ENCODE measurements at places on chromosomes 3 and 15.

GRCh38 chr3:110349295-110349694, 722.3 kb upstream of the NECTIN3 start:
- no peak for DNase-seq

- peak; percentile 35 for DNase-seq
Measured at GRCh38 chr3:192850451-192850981, 67.1 kb downstream of the MB21D2 start.

DNA sequence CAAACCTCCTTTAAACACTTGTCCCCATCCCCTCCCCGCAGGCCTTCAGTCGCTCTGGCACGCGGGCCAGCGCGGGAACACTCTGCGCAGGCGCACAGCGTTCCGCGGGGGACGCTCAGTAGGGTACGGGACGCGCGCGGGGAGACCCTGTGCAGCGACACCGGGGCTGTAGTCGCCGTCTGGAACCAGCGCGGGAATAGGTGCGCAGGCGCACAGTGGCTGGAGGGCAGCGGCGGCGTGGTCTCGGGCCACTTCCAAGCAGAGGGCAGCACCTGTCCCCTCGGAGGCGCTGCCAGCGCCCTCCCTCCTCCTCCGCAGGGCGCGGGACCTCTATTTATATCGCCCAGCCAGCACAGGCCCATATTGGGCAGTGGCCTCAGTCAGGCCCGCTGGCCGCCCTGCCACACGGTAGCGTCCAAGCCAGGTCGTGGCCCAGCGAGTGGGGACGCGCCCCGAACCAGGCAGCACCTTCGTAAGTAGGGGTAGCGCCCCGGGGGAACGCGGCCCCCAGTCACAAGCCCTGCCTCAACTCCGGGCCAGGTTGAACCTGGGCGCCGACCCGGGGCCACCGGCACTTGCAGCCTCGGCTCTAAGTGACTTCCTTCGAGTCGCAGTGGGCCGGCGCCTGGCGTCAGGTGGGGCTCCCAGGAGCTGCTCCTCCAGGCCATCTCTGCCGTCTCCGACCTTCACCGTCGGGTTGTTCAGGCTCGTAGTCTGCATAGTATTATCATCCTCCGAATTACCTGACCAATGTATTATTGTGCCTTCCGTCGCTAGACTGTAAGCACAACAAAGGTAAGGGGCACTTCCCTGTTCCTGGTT, at the start of gene KBTBD12:
Gene KBTBD12, plus strand, starts transcription at position 118 of the 822 bp plus-strand sequence. CDS start 7,830 bp downstream, outside the sequence.
- DNase-seq: no peak

GRCh38 chr3:123347691-123348264, 101.1 kb downstream of the ADCY5 start:
- DNase-seq: no peak

GRCh38 chr3:12288182-12289129, at the start of gene PPARG:
Gene PPARG (plus strand): TSS chr3:12289070. CDS start chr3:12379712, 90,642 bp downstream.
- no peak for DNase-seq

DNA sequence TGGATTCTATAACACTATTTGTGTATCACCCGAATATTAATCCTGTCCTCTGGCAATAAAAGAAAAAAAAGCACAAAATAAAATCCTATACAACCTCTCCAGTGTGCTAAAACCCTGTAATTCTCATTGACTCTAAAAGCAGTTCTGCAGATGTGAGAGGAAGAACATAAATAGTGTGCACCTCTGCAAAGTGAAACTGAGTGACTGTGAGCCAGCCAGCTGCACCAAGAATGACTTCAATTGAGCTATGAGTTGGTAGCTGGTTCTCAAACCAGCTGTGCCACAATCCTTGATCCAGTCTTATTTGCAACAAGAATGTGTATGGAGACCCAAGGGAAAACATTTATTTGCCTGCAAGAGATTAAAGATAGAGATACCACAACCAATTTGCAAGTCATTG, 31.2 kb upstream of the COL8A1 start:
- no peak for DNase-seq

DNA sequence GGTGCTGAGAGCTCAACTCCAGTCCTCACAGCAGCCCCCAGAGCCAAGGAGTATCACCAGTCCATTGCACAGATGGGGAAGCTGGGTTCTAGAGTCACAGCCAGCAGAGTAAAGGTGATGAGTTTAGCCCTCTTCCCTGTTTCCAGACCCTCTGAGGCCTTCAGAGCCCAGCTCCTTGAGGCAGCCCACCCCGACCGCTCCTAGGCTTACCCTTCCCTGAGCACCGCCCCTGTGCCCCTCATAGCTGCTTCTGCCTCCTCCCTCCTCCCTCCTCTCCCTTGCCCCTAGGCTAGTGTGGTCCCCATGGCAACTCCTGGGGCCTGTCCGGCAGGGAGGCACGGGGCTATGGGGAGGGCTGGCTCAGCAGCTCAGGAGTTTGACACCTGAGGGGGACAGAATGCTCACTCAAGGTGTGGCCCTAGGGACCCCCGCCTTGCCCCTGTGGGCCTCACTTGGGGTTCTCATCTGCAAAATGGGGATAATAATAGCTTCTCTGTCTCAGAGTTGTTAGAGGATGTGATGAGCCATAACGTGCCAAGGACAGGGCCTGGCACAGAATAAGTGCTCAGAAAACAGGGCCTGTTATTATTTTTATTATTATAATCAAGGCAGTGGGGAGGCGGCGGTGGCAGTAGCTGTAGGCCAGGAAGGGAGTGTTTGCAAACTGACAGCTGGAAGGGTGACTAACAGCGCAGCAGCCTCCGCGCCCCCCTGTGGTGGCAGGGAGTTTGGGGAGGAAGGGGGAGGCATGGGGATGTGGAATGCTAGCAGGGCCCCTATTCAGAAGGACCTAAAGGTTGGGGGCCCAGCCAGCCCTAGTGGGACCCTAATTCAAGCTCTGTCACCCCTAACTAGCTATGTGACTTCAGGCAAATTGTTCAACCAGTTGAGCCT, 11.5 kb downstream of the CSK start:
- DNase-seq: no peak

DNA sequence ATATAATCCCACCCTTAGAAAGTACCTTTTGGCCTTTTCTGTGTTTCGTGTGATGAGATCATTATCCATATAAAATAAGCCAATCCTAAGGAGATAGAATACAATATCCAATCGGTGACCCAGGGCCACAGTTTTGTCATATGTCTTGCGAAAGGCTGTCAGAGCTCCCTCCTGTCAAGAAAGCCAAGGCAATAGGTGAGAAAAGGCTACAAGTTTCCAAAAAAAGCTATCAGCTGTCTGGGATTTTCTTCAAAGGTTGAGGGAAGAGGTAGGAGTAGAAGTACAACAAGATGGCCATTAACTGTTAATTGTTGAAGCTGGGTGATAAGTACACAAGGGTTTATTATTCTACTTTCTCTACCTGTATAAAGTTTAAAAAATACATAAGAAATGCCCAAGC, 4.0 kb downstream of the PSMD6 start:
- DNase-seq: no peak

DNA sequence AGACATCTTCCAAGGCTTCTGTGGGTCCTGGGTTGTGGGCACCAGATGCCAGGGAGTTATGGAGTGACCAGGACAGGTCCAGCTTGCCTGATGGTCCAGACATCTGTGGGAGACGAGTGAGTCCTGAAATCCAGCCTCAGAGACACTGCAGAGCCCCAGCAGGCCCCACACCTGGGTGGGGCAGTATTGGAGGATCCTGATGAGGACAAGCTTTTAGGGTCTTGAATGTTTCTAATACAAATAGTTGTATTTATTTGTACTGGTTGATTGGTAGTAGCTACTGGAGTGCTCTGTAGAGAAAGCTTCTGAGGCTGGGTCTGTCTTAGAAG, 67.5 kb upstream of the PRR23C start:
- no peak for DNase-seq

DNA sequence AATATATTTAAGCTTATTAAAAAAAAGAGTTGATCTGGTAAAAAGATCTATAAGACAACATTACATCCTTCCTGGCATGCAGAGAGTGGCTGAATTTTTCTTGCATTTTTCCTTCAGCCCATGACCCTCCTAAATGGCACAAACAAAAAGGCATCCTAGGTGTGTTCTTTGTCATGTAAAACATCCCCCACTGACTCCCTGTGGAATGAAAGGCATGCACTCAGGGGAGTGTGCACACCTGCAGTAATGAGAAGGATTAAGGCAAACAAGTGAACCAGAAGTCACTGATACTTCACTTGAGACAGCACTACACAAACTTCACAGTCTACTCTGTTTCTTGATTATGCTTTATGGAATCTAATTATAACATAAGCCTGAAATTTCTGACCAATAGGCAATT, 195.0 kb downstream of the RBMS3 start:
- no peak for DNase-seq

DNA sequence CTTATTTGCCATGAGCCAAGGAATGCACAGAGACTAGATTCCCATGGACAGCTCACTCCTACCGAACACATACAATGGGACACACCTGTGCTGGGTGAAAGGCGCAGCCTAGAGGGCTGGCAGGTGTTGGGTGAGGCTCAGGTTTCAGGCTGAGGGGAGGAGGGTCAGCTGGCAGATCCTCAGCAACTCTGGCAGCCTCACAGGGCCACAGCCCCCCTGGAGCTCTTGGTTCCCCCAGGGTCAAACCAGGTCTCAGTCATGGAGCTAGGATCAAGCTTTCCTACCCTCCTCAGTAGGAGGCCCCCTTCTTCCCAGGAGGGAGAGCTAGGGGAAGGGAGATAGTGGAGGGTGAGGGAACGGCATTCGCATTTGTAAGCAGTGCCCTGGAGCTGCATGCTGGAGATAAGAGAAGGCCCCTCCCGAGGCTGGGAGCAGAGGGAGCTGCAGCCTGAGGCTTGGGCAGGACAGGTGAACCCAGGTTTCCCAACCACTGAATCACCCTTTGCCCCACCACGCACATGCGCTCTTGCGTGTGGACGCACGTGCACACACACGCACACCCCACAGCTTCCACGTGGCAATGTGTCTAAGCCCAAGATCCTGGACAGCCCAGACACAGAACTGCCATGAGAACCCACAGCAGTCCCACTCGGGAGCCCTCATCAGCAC, 26.3 kb upstream of the TFRC start:
- no peak for DNase-seq

DNA sequence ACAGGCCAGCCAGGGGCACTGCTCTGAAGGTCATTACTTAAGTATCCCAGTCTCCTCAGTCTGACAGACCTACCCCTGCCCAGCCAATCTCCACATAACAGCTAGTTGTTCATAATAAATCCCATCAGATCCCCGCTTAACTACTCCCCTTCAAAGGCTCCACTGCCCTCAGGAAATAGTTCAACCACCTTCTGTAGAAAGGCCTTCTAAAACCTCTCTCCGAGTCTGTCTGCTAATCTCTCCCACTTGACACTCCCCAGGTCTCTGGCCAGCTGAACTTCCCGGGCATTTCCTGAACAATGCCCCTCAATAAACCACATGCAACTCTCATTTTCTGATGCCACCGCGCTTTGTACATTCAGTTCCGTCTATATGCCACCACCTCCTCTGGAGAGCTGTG, 6.0 kb downstream of the PRC1 start:
- no peak for DNase-seq

- DNase-seq: no peak
Measured at GRCh38 chr3:139517321-139518065, 22.0 kb downstream of the RBP1 start.

GRCh38 chr3:8097690-8098089, 403.9 kb upstream of the LMCD1 start:
- DNase-seq: no peak

DNA sequence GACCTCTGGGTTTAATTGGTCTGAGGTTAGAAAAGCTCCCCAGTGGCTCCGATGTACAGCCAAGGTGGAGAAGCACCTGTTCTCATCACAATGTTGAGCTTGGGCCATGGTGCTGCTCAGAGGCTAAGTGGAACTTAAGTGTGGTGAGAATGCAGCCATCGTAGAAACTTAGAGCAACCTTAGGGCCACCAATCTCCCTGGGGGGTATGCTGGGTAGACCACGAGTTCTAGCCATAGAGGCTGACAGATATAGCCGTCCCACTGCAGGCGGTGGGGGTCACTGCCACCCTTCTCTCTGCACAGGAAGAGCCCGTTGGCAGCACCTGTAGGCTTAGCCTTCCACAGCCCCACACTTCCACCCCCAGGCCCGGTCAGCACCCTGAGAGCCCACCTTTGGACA, 38.0 kb downstream of the MGLL start:
- DNase-seq: no peak

DNA sequence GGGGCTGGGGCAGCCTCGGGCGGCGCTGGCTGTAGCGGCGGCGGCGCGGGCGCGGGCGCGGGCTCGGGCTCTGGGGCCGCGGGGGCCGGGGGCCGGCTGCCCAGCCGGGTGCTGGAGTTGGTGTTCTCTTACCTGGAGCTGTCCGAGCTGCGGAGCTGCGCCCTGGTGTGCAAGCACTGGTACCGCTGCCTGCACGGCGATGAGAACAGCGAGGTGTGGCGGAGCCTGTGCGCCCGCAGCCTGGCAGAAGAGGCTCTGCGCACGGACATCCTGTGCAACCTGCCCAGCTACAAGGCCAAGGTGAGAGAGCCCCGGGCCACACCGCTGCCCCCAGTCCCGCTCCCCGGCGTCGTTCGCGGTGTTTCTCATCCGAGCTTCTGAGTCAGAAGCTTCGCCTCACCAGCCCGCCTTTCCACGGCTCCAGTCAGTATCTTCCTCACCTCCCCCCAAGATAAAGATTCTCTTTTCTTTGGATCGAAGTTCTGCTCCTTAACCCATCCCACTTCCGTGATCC, 600 bp downstream of the FBXO45 start:
- peak; percentile 9 for DNase-seq

DNA sequence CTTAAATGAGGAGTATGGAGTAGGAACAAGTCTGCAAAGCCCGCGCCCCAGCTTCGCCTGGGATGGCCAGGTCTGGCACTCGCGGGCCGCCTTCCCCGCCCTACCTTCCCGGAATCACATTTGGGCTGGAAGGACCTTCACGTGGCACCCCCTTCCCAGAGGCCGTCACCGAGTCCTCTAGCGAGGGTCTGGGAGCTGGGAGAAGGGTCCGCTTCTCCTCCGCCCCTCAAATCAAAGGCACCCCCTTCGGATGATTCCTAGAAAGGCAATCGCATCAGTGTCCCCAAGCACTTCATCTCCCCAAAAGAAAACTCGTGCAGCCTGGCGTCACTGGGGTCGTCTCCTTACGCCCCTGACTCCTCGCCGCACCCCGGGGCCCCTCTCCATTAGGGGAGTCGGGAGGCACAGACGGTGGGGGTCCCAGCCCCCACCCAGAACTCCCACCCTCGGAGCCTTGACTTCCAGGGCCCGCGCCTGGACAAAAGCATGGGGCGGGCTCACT, 380 bp downstream of the MYLK start:
- DNase-seq: no peak

DNA sequence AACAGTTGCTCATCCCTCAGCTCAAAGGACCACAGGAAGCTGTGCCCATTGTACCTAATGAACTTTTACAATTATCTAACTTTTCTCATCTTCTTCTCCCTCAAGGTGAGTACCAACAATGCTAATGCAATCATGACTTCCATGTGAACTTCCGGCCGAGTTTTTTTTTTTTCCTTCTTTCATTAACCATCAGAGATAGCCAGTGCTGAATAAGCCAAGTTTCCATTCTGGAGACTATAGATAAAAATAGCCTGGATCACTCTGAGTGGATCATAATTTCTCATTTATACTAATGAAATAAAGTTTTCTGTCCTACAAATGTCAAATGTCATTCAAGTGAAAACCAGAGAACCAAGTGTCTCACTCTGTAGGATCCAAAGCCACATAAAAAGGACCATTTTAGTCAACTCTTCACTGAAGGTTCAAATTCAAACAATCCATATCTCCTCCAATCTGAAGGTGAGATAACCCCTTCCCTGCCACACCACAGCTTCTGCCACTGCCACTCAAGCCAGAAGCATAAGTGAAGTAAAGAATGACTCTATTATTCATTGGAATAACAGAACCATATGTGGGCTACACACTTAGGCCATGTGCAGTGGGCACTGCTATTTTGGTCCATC, 5.5 kb downstream of the SUMF1 start:
- no peak for DNase-seq

- no peak for DNase-seq
Measured at GRCh38 chr3:99939876-99940275, 122.2 kb downstream of the CMSS1 start.
